CD8-positive, alpha-beta memory T cell (primary cell): ENCODE measurements at places on chromosomes 3 and 15. TPM values are rescaled to one million over a fixed set of nuclear protein-coding genes. Genes with fewer than 3 reads are reported as not detected.

DNA sequence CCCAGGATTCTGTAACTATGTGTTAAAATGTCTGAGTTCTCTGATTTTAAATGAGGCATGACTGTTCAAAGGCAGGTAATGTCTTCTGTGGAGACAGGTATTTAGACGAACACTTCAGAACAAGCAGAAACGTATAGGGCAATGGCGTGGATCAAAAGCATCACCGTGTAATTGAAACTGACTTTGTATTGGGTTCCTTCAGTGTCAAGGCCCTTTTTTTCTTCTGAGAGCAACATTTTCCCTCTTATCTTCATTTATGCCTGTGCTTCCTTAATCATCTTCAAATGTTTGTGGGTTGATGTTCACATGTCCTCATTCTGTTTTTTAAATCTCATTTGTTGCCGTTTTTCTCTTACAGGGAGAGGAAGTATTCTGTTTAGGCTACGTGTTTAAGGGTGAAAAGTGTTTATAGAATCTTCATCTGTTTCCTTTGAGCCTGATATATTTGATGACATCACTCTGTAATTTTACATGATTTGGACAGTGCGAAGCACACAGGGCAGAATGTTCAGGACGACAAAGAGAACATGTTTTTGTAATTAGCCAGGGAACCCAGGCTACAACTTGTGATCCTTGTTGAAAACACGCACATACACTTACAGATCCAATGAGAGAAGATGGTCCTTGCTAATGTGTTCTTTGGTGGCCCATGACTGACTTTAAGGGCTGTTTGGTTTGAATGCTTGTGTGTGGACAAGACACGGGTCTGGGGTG is 196.0 kb downstream of the LRTM1 start:
- no peak overlapping the region for H3K27ac ChIP-seq
- H3K27me3 ChIP-seq: no peaks in the 10 kb centered on the region
- DNase-seq: no peak
- H3K4me1 ChIP-seq: no peaks in the 10 kb centered on the region
- no peaks in the 10 kb centered on the region for H3K36me3 ChIP-seq
- no peak overlapping the region for H3K4me3 ChIP-seq

DNA sequence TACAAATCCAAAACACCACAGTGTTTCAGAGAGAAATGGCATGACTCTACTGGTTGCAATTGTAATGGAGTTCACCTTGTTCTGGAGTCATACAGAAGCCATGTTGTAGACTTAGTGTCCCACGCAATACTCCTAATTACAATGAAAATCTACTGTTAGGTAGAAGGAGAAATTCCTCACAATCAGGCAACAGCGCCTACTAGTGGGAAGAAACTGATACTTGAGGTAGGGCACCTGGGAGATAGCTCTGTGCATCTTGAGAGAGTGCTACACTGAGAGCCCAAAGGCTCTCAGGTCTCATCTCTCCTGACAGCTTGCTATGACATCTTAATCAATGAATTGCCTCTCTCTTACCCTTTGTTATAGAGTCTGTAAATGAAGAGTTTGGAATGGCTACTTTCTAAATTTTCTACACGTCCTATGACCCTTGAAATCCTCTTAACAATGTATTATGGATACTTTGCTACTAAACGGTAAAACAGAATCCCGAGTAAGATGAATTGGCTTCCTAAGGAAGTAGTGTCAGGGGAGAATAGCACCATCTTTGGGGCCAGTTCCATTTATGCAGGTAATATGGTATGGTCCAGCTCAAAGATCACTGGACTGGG is 422.7 kb upstream of the TPRG1 start:
- H3K27me3 ChIP-seq: no peaks in the 10 kb centered on the region
- peak; percentile 47 for DNase-seq
- H3K27ac ChIP-seq: no peak overlapping the region
- H3K4me3 ChIP-seq: no peak overlapping the region

DNA sequence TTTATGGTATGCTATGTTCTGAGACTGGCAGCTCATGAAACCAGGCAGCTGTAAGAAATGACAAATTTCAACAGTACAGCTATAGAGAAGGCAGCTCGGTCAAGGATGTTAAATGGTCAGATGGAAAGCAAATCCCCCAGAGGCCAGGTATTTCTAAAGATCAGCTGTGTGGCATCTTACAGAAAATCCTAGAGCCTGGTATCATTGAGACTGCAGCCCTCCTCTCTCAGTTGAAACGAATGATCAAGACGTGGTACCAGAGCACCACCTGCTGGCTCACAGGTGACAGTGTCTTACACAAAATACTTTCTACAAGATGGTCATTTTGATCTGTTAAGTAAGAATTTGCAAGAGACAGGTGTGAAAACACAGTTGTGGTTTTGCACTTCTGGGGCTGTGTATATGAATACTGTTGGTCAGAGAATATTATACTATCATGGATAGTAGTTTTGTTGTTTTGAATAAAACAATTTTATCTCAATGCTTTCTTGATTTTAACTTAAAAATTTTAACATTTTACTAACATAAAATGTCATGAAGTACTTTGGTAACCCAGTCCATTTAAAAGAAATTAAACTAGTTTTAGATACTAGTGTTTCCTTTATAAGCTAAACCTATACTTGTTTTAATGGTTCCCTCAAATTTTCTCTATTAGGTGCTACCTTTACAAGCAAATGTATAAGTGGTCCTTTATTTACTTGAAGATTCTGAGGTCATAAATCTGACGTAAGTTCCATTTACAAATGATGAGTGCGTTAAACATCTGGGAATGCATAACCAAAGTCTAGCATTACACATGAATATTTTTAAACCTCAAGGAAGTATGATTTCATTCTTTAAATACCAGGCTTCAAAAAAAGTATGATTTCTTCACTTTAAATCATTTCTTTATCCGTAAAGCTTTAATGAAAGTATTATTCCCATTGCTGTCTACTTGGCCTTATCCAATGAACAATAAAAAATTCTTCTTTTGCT is 121.8 kb downstream of the PDZRN3 start:
- no peaks in the 10 kb centered on the region for H3K4me1 ChIP-seq
- no peak overlapping the region for H3K4me3 ChIP-seq
- H3K27me3 ChIP-seq: no peaks in the 10 kb centered on the region
- no peaks in the 10 kb centered on the region for H3K36me3 ChIP-seq
- DNase-seq: peak; percentile 8

GLCE gene
- total RNA-seq: 5.4 TPM

DNA sequence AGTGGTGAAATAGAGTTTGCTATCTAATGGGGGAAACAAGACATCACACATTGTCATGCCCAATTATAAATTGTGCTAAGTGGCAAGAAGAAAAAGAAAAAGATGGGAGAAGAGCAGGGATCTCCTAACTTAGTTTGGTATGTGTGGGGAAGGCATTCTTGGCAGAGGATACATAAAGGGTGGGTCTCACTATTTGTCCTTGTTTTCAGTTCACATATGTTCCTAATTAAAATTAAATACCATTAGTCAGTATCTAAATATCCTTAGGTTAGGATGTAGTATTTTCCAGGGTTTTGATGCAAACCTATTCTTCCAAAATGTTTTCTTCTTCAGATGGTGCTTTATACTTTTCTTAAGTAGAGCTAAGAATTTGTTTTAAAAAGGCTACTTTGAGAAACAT is 173.7 kb downstream of the B3GALNT1 start:
- H3K27me3 ChIP-seq: no peaks in the 10 kb centered on the region
- no peak for DNase-seq
- no peak overlapping the region for H3K27ac ChIP-seq
- no peaks in the 10 kb centered on the region for H3K36me3 ChIP-seq
- no peaks in the 10 kb centered on the region for H3K4me1 ChIP-seq

FXR1 gene
- total RNA-seq: 141 TPM

LDHAL6B gene
- not detected for total RNA-seq

- no peak for DNase-seq
- no peak overlapping the region for H3K4me3 ChIP-seq
- H3K27ac ChIP-seq: no peak overlapping the region
- H3K4me1 ChIP-seq: no peaks in the 10 kb centered on the region
- H3K27me3 ChIP-seq: no peaks in the 10 kb centered on the region
Observed at GRCh38 chr15:63312286-63312685, 34.9 kb downstream of the APH1B start.
